Suppressor macrophage (primary cell): ENCODE measurements at places on chromosomes 7 and 10.

GRCh38 chr7:39946693-39947092 lies 3.4 kb upstream of the CDK13 start:
- no peak for DNase-seq

DNA sequence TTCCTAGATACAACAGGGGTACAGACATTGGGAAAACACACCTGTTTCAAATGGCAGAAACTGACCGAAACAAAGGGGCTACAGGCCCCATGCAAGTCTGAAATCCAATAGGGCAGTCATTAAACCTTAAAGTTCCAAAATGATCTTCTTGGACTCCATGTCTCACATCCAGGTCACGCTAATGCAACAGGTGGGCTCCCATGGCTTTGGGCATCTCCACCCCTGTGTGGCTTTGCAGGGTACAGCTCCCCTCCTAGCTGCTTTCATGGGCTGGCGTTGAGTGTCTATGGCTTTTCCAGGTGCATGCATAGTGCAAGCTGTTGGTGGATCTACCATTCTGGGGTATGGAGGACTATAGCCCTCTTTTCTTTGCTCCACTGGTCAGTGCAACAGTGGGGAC lies 248.1 kb upstream of the RHOBTB1 start:
- no peak for DNase-seq

- DNase-seq = peak; percentile 87
Observed at GRCh38 chr10:107616463-107617410, 452.2 kb upstream of the SORCS1 start.

GRCh38 chr7:144787127-144787526 lies 48.7 kb downstream of the TPK1 start:
- DNase-seq = no peak

DNA sequence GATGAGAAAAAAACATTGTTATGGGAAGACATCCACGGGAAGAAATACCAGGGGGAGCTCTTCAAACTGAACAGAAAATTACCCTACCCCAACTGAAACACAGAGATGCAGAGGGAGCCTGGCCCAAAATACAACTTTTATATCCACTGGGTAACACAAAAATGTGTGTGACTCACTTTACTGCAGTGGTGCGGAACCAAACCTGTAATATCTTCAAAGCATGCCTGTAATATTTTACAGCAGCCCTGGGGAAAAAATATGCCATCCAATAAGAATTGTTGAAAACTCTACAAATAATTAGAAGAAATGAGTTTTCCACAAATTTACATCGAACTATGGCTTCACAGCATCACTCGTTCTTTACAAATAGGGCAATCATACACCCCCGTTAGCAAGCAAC lies 49.8 kb upstream of the SRRM3 start:
- DNase-seq = no peak

DNA sequence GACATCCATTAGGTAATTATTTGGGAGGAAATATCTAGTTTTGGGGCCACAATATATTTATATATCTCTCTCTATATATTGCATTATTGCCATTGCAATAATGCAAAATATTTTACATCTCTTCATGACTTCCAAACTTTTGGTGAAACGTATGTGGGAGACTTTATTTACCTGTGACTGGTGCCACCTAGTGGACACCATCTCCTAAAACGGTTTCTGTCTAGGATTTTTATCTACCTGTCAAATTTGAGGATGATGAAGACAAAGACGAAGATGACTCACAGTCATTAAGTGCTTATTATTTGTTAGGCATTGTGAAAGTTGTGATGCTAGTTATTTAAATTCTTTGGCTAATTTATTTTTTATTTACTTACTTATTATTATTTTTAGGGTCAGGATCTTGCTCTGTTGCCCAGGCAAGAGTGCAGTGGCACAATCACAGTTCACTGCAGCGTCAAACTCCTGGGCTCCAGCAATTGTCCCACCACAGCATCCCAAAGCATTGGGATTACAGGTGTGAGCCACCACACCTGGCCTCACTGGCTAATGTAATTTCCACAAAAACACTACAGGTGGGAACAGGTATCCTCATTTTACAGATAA lies 18.7 kb upstream of the CBLL1 start:
- peak; percentile 51 for DNase-seq

DNA sequence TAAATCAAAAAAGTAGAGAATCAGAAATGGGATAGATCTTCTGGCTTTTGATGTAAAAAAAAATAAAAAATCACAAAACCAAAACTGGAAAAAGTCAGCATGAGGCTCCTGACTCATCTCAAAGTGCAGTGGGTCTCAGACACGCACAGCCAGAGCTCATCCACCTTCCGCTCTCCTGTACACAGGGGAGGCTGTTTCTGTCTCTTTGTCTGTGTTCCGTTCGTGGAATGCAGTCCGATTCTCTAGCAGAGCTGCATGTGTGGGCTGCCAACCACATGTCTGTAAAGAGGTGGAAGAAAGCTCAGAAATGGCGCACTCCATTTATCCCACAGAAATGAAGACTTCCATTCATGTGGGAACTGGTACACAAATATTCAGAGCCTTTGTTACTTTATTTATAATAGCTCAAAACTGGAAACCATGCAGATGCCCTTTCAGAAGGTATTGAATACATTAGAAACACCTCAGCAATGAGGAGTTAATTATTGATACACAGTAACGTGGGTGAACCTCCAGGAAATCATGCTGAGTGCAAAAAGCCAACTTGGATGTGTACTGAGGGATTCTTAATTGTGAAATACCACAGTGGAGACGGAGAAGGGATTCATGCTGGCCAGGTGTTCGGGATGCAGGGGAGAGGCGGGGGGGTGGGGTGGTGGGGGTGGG lies 123.3 kb downstream of the TRRAP start:
- DNase-seq = no peak

GRCh38 chr7:90290244-90291113 lies 30.6 kb downstream of the FAM237B start:
- DNase-seq = peak; percentile 21
